Erythroblast (primary cell): ENCODE measurements at places on chromosomes 7 and 10.

DNA sequence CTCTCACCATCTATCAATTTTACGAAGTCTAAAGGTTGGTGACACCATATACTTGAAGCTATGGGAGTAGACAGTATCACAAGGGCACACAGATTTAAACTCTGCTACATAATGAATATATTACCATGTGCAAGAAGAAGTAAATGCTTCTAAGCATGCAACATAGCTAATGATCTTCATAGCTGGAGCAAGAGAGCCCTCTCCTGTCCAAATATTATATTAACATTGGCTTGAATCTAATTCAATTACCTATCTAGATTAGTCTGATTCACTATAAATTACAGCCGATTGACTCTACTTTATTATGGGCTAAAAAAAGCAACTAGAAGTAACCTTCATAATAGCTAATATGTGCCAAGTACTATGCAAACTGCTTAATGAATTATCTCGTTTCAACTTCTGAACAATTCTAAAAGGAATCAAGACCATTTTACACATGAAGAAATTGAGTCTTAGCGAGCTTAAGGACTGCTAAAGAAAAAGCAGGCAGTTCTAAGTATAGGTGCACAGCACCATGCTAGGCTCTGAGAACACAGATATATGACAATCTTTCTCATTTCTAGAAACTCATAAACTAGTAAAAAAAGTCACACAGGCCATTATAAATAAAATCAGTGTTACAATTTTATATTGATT is 21.9 kb downstream of the FRA10AC1 start:
- peak; percentile 36 for DNase-seq

DNA sequence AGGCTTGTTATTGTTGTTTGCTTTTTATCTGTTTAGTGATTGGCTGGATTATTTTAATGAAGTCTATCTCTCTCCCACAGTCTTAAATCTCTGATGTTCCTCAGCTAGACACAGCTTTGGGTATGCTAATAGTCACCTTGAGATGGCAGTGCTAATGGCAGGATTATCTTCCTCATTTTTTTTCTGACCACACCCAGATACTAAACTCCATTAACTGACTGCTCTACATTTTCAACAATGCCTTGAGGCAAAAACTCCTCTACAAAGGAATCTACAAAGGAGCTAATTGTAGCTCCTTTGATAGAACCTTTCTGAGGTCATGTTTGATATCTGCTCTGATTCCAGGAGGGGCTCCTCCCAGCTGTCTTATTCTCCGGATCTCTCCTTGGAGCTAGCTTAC is 122.6 kb downstream of the HBP1 start:
- no peak for DNase-seq

DNA sequence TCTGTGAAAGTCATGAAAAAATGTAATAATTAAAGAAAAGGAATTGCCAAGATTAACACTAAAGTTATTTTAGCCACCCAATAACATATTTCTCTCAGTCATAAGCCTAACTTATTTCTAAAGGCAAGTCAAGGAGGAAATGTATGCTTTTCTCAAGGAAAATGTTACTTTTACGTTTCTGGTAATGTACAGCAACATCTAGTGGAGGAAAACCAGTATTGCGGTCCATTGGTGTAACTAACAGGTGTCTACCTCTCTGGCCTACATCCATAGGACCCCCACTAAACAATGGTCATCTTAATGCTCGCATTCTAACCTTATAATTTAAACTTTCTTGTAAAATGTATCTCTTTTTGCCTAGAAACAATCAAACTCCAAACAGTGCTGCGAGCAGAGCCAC is 437.5 kb downstream of the KIF20B start:
- DNase-seq = peak; percentile 1

GRCh38 chr7:140316165-140316661 is 82.1 kb downstream of the SLC37A3 start:
- no peak for DNase-seq

DNA sequence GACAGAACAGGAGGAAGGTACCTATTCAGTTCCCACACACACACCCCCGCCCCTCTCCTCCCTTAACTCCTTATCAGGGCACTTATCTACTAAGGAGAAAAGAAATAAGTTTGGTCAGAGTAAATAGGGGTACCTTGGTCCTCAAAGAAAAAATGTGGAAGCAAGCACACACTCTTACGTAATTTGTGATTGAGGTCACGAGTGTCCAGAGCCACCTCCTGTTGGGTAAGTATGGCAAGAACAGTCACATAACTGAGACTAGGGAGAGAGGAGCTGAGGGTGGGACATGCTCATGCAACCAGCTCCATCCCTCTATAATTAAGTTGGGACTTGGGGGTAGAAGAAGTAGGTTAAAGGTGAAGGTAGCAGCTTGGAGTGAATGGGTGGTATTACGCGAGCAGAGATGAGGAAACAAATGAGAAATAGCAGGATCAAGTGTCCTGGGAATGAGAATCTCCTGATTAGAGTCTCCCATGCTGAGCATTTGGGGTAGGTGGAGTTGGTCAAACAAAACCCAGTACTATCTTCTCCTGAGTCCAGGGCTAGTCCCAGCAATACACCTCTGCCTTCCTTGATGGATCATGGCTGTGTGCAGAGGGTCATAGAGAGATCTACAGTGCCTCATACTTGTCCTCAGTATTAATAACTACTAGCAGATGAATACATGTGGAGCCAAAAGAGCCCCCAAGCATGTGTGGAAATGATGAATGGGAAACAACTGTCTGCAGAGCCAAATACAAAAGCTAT is 77.1 kb downstream of the GSAP start:
- no peak for DNase-seq

DNA sequence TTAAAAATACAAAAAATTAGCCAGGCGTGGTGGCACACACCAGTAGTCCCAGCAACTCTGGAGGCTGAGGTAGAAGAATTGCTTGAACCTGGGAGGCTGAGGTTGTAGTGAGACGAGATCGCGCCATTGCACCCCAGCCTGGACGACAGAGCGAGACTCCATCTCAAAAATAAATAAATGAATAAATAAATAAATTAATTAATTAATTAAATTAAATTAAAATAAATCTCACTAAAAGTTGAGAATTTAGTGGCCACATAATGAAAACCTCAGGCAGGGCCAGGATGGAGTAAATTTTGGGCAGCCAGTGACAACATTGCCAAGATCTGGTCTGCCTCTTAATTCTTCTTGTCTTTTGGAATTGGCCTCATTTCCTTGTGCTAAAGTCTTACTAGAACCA is 187.5 kb upstream of the FEZF1 start:
- DNase-seq = no peak

DNA sequence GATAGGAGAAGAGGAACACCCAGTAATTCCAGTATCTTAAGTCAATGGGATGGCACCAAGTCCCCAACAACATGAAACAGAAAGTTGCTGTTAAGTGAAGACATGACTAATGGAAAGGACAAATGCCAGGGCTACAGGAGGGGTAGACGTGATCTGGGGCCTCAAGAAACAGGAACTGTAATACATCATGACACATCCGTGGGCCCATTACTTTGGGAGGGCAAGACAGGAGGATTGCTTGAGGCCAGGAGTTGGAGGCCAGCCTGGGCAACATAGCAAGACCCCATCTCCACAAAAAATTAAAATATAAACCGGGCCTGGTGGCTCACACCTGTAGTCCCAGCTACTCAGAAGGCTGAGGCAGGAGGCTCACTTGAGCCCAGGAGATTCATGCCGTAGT is 408.6 kb upstream of the PRKCQ start:
- no peak for DNase-seq

- no peak for DNase-seq
Observed at GRCh38 chr10:92961638-92962037, 99.0 kb upstream of the CYP26C1 start.

- DNase-seq = no peak
Observed at GRCh38 chr7:156386097-156386496, 254.5 kb upstream of the RNF32 start.

DNA sequence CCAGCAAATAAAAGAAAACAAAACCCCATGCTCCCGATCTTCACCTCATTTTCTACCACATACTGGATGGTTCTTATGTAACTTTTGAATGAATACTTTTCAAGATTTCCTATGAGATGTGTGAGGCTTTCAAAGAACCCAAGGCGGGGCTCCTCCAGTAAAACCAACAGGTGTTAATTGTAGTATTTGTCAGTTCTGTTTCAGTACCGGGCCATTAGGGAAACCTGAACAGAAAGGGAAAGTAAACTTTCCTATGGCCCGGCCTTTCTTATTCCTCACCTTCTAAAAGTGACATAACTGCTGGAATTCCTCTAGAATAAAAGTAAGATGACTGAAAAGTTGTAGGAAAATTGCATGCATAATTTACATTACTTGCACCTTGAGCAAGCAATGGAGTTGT is 672.9 kb downstream of the MAGI2 start:
- DNase-seq = no peak

GRCh38 chr7:92827464-92828120 is 8.8 kb downstream of the CDK6 start:
- DNase-seq = peak; percentile 20

DNA sequence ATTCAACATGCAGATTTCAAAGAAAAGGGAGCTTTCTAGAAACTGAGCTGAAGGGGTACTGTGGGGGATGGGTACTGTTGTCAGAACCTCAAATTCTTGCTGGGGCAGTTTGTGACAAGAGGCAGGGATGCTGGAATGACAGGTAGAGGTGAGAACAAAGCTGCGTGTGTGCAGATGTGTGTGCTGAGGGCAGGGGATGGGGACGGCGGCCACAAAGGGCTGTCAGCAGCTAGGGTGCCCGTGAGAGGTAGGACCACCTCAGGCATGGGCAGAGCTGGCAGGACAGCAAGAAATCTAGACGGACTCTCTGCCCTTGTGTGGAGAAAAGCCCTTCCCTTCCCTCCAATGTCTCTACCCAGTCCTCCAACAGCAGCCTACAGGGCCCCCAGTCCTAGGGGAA is 14.4 kb upstream of the BAZ1B start:
- no peak for DNase-seq

- no peak for DNase-seq
Observed at GRCh38 chr7:54802841-54803240, 43.8 kb upstream of the SEC61G start.

DNA sequence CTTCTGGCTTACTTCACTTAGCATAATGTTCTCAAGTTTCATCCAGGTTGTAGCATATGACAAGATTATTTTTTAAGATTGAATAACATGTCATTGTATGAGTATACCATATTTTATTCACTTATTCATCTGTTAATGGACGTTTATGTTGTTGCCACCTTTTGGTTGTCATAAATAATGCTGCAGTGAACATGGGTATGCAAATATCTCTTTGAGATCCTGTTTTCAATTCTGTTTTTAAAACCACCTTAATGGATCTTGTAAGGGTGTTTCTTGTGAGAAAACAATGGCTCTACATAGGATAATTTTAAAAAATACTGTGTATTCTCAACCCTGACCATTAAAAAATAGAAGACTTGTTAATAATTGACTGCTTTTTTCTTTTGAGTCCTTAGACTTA is 290.7 kb upstream of the TMEM229A start:
- DNase-seq = no peak

DNA sequence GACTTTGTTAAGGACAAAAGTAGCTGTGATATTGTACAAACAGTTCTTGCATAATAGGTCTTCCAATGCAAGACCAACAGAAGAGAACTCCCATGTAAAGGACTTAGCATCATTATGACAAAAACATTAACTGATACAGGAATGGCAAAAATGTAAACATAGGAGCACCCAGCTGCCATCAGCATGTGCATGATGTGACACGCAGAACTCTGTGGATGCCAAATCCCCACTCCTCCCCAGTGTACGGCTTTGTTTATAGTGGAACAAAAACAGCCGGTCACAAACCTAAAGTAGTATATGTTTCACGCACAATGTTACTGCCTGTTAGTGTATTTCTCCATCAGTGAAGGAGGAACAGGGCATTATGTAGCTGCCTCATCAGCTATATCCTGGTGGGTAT is 316.0 kb upstream of the AOAH start:
- DNase-seq = no peak

- DNase-seq = no peak
Observed at GRCh38 chr7:9149499-9150082, 716.2 kb downstream of the NXPH1 start.

DNA sequence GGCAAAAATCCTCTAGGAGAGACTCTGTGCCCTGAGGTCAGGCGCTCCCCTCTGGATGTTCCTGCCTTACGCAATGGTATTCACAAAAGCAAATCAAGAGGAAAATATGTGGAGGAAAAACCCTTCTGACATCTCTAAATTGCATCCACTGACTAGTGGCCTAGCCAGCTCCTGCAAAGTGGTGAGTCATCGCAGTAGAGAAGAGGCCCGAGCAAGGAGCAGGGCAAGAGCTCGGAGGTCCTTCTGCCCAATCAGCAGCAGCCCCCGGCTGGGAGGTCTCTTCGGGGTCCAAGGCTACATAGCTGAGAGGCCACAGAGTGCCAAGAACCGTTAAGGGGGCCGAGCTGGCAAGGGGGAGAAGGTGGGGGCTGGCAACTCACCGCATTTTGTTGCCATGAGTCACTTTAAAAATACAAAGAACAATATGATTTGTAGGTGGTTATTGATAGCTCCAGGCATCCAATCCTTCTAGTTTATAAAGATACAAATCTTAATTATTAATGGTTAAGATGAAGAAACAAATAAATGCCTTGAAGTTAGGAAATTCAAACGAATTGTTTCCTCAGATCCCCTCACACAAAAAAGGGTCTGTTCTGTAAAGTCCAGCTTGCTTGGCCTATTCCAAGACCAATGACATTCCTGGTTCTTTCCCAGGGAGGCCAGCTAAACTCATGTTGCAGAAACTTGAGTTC is 161.6 kb downstream of the PKD1L1 start:
- DNase-seq = no peak

DNA sequence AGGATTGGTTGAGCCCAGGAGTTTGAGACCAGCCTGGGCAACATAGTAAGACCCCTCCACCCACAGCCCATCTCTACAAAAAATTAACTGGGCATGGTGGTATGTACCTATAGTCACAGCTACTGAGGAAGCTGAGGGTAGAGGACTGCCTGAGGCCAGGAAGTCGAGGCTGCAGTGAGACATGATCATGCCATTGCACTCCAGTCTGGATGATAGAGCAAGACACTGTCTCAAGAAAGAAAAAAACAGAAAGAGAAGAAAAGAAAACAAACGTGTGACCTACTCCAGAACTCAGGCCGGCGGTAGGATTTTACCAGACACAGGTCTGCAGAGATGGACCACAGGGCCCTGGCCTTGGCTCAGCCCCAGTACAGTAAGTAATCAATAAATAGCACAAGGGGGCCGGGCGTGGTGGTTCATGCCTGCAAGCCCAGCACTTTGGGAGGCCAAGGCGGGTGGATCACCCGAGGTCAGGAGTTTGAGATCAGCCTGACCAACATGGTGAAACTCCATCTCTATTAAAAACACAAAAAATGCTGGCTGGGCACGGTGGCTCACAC is 35.4 kb upstream of the TNRC18 start:
- no peak for DNase-seq

DNA sequence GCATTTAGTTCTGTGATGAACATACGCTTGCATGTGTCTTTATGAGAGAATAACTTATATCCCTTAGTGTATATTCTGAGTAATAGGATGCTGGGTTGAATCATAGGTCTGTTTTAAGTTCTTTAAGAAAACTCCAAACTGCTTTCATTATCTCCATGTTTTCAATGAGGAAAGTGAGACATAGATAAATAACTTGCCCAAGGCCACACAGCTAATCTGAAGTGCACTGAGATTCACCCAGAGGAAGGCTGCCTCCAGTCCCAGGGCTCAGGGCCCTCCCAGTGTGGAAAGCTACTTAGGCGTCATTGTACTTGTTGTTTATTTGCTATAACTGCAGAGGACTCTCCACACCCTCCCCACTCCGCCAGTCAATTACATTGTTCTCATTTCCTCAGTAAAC is 126.7 kb downstream of the INHBA start:
- DNase-seq = no peak
